ENCODE measurements at places on chromosomes 16 and 17.

DNA sequence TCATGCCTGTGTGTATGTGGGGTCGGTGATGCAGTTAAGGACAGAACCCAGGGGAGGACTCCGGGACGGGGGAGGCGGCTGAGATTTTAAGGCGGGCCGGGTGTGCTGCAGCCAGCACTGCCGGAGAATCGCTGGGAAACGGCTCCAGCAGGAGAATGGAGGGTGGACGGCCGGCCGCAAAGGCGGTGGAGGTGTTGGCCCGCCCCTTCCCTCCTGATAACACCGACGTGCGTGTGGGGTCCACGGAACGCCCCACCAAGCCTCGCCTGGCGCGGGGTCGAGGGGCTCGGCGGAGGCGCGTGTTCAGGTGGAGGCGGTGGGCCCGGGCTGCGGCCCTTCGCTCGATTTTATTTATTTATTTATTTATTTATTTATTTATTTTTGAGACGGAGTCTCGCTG is 633 bp downstream of the ZNF843 start:
- no peak for DNase-seq

- DNase-seq: no peak
These were observed 80.8 kb downstream of the CLEC16A start for GRCh38 chr16:11025120-11025531.

DNA sequence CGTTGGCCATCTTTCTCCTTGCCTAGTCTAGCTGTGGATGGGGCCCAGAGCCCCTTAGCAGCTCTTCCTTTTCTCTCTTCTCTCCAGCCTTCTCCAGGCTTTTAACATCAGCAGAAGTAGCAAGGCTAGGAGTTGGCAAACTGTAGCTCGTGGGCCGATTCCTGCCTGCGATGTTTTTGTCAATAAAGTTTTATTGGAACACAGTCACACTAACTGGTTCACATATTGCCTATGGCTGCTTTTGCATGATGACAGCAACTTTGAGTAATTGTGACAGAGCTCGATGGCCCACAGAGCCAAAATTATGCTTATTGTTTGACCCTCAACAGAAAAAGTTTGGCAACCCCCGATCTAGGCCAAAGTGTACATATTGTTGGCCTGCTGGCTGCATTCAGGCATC is 199.9 kb downstream of the RBFOX1 start:
- no peak for DNase-seq

DNA sequence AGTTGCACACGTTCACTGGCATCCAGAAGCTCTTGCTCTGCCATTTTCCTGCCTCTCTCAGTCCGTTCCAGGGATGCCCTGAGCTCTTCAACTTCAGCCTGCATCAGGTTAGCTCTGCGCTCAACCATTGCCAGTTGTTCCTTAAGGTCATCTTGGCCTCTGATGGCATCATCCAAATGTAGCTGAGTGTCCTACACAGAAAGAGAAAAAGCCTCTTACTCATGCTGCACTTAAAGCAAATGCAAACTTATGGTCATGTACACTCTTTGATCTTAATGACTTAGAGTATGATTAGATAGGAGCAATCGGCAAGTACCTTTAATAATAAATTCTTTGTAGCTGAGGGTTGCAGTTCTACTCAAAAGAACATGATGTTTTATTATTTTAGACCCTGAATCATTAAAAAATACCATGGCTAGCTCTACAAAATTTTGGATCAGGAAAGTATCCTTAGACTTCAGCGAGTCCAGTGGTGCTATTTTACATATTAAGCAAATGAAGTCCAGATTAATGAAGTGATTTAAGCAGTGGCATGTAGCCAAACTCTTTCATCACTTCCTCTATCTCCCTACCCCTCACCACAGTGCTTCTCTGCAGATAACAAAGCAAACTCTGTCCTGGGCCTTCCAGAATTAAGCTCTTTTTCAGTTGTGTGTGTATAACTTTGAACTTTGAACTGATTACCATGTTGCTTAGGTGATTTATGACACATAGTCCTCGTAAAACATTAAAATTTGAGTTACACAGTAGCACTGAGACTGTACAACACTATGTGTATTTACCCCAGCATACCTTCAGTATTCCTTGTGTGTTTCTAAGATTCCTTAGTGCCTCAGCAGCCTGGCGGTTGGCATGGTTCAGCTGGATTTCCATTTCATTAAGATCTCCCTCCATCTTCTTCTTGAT is 22.1 kb downstream of the MYH4 start:
- DNase-seq: no peak
